ENCODE measurements at places on chromosomes 6 and 20.

DNA sequence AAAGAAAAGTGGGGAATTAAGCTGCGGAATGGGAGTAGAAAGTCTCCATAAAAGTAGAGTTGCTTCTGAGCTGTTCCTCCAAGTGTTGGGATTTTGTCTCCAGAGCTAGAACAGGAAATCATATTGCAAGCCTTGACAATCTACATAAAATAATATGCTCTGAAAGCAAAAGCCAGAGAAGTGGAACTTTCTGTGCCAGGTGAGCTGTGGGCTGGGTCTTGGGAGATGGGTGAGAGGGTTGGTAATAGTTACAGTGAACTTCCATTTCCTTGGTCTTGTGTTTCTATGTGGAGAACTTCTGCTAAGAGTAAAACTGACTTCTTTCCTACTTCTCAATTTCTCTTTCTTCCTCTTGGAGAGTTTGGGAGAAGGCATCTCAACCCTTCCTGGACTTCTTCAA lies 6.3 kb upstream of the HMGN4 start:
- DNase-seq: no peak

DNA sequence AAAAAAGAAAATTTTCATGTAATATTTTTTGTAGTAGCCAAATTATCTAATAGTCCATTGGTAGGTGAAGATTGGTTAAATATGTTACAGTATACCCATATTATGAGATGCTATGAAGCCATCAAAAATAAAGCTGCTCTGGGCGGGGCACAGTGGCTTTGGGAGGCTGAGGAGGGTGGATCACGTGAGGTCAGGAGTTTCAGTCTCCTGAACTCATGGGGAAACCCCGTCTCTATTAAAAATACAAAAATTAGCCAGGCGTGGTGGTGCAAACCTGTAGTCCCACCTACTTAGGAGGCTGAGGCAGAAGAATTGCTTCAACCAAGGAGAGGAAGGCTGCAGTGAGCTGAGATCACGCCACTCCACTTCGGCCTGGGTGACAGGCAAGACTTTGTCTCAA lies 360.5 kb downstream of the KIF16B start:
- DNase-seq: no peak

DNA sequence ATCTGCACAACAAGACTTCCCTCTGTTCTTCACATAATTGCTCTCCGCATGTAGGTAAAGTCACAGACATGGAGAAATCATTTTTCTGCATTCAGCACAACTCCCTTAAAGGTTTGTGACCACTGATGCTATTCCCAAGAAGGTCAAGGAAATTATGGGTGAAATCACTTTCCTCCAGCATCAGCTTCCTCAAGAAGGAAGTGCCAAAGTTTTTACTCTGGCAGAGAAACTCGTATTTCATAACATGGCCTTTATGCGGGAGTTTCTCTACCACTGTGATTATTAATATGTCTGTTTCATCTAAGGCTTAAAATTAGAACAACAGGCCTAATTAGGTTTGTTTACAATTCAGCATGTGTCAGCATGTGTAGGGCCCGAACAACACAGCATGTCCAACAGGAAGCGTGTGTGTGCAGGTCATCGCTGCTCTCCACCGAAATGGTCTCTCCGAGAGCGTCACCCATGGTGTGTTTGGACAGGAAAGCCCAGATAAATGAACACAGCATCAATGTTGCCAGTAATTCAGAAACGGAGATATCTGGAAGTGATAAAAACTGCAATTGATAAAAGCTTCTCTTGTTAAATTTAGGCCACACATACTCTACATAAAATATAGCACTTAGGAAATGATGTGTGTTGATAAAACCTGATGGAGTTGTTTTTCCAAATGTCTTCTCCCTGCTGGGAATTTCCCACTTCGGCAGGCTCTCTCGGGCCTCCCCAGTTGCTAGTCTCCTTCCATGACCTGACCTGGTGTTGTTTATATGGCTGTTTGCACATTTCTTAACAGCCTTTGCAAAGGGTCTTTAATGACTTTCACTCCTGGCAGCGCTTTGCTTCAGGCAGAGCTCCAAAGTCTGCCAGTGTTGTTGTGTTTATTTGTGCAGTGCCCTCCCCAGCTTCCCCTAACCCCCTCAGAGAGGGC lies 265.1 kb upstream of the CEP162 start:
- no peak for DNase-seq

DNA sequence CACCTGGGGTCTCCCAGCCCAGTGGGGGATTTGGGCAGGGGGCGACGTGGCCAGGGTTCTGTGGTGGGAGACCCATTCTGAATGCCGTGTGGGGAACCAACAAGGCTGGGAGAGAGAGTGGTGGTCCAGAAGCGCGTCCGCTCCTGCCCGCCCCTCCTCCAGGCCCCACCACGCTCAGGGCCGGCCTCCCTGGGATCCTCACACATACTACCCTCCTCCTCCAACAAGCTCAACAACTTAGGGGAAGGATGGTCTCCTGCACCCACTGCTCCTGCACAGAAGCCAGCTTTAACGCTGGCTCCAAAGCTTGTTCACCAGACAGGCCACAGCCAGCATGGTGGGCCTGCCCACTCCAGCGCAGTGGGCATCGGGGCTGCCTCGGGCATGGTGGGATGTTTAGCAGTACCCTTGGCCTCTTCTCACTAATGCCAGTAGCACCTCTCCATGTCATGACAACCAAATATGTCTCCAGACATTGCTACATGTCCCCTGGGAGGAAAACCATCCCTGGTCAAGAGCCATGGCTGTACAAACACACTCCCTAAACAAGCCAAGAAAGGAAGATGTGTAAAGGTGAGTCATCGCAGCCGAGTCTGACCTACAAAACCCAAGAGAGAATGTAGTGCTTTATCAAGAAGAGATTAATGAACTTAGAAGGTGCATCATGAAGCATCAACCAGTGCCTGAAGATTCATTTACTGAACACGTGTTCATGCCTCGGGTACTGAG lies 75.7 kb downstream of the BMP7 start:
- DNase-seq: no peak

DNA sequence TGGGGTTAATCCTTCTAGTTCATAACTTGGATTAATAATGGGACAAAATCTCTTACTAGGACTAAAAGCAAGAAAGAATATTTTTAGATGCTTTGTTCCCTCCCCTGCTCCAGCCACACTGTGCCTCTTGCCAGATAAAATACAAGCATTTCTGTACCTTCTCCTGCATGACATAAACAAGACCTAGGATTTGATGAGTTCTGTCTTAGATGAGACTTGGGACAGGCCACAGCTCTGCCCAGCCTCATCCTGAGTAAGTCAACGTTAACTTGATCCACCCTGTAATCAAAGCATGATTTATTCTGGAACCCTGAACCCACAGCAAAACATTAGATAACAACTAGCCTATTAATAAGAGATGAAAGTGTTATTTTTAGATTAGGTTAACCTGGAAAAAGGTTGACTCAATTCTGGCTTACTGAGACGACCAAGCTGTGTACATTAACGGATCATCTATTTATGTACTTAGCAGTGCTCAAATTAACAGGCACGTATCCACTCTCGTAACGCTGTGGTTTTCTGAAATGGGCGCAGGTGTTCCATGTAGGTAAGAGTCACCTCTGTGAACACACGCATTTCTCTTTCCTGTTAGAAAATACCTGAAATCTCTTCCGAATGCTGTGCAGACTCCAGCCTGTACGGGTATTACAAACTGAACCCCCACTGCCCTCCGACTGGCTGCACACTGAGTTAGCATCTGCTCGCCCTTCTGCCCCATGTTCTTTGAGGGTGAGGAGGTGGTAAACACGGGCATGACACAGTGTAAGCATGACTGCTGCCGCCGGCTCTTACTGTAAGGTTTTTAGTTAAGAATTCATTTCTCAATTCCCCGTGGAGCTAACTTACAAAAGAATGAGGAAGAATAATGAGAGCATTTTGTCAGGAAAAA lies 132.1 kb upstream of the FOXQ1 start:
- no peak for DNase-seq

DNA sequence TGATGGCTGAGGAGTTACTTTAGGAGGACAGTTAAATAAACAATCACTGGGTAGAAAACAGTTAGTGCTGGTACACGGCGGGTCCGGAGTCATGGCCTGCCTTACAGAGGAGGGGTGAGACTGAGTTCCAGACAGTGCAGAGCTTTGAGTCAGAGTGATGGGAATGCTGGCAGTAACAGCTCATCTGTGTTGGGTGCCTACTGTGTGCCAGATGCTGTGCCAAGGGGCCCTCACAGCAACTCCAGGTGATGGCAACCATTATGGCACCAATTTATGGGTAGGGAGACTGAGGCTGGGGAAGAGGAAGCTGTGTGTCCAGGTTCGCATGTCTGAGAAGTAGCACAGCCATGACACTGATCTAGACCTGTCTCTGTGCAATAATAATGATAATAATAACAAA lies 132.6 kb downstream of the CEBPB start:
- DNase-seq: no peak

GRCh38 chr6:30100585-30101443 lies 12.1 kb downstream of the TRIM31 start:
- DNase-seq: no peak

- no peak for DNase-seq
These were observed 48.3 kb upstream of the SLC22A1 start for GRCh38 chr6:160073272-160073671.

GRCh38 chr6:89250239-89250638 lies 33.1 kb upstream of the GABRR1 start:
- no peak for DNase-seq

GRCh38 chr6:6744551-6744950 lies 156.0 kb downstream of the LY86 start:
- DNase-seq: no peak

GRCh38 chr6:66655420-66655819 lies 948.4 kb upstream of the EYS start:
- no peak for DNase-seq

GRCh38 chr6:72963946-72964345 lies 261.4 kb downstream of the KHDC1L start:
- DNase-seq: no peak

GRCh38 chr20:52060794-52061714 lies 130.5 kb downstream of the ZFP64 start:
- DNase-seq: no peak

DNA sequence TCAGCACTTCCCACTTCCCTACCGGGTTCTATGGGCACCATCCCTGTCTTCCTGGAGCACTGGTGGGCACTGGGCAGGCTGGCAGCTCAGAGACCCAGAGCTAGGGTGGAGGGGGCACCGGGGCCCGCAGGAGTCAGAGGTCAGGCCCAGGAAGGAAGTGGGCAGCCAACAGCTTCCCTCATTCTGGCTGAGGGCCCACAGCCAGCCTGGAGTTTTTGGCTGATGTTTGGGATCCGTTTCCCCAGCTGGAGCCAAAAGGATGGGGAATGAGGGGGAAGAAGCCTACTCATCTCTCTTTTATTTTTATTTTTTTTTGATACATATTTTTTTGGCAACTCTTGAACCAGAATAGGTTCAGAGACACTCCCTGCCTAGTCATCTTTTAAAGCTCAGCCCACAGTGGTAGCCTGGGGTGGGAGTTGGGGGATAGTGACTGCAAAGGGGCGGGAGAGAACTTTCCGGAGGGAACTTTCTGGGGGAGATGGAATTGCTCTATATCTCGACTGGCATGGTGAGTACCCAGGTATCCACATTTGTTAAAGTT lies 54.2 kb upstream of the MLN start:
- no peak for DNase-seq

DNA sequence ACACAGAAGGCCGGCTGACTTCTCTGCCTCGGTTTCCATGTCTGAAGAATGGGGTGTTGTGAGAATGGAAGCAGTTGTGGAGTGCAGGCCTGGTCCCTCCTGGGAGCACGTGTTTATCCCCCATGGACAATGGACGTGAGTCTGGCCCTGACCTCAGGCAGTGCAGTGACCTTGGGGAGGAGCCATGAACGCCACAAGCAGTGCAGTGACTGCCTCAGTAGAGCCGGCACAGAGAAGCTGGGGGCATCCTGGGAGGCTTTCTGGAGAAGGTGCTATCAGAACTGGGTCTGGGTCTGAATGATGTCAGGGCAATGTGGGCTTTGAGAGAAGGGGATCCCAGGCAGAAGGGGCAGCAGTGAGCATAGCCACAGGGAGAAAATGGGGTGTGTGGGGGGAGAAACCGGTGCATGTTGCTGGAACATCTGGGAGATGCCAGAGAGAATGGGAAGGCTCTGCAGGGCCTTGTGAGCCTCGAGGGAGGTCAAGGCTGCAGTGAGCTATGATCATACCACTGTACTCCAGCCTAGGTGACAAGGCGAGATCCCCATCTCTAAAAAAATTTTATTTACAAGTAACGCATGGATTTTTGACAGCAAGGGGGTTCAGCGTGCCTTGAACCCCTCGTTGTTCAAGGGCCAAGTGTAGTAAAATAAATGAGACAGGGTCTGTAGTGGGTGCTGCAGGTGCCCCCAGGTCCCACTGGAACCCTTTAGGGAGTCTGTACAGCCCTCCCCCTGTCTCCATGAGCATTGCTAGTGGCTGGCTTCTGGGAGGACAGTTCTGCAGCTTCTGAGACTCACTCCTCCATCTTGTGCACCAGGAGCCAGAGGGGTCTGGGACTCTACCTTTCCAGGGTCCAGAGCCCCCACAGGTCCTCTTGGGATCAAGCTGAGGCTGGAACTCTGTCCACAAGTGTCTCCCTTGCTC lies 27.0 kb upstream of the ZBP1 start:
- no peak for DNase-seq

DNA sequence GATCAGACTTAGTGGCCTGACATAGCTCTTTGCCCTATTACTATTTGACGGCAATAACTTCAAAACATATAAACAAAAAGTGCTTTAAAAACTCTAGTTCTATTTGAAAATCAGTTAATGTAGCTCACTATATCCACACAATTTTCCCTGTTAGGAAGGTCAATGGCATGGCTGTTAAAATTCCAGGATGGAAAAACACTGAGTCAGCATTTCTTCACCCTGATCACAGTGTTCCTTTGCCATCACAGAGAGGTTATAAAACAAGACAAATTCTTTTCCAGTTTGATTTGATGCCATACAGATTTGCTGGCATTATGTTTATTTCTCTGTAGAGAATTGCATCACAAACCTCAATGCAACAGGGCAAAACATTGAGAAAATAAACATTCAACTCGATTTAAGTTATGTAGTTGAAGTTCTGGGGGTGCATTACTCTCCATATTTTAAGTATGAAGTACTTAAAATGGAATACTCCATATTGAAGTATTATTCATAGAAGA lies 253.7 kb upstream of the HSF2 start:
- DNase-seq: no peak

DNA sequence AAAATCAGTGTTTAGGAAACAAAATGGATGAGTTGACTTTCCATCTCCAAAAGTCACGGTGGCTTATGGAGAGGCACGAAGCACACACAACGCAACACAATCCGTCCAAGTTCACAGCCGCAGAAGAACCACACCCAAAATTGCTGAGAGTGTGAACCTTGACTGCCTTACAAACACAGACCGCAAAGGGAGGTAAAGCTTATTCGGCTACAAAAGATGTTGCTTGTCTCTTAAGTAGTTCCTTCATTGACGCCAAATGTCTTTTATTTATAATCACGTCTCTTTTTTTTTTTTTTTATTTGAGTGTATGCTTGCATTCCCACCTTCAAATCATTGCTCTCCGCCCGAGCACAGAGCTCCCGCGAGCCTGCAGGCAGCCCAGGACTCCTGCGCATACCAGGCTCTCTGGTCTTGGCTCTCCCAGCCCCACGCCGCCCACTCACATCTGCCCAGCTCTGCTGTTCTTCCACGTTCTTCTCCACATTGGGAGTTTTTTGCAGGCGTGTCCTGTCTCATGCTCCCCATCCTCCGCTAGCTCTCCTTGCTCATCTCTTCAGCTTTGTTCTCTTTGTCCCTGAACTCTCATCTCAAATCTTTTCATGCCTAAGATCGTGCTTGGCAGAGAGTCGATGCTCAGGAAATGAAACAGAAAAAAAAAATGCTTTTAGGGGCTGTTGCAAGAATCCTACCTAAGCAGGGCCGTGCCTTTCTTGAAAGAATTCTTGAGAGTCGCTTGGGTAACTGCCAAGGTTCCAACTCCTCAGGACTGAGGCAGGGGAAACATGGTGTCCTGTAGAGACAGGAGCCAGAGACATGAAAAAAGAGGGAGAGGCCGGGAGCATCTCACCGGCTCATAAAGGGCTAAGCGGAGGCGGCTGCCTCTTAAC lies 25.8 kb downstream of the LY86 start:
- no peak for DNase-seq

All from GM12864 (cell line).